Chondrocyte (in vitro differentiated cells): ENCODE measurements at places on chromosomes 12 and 14.

- DNase-seq, result no peak
These were observed 3.9 kb downstream of the NAV3 start for GRCh38 chr12:77834618-77835017.

- no peak for DNase-seq
These were observed 1.3 kb downstream of the KSR2 start for GRCh38 chr12:117967512-117967911.

- no peak for DNase-seq
These were observed 55.3 kb upstream of the STON2 start for GRCh38 chr14:81455390-81455789.

DNA sequence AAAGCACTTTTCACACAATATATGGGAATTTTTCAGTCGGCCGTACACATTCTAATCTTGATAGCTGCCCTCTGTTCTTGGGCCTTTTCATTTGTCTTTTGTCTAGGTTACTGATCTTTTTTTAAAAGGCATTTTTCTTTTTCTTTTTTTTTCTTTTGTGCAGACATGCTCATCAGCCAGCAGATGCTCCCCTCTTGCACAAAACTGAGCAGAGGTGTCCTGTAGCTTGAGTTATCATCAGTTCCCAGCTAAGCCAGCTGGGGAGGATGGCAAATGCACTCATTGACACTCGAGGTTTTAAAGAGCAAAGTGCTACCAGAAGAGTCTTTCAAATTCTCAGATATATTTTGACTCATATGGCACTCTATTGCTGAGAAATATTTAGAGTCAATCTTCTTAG is 913.9 kb upstream of the SEL1L start:
- DNase-seq, result no peak

- no peak for DNase-seq
These were observed 19.3 kb downstream of the SLC25A3 start for GRCh38 chr12:98612696-98613334.

- no peak for DNase-seq
These were observed 26.6 kb upstream of the PPFIBP1 start for GRCh38 chr12:27497446-27497845.

DNA sequence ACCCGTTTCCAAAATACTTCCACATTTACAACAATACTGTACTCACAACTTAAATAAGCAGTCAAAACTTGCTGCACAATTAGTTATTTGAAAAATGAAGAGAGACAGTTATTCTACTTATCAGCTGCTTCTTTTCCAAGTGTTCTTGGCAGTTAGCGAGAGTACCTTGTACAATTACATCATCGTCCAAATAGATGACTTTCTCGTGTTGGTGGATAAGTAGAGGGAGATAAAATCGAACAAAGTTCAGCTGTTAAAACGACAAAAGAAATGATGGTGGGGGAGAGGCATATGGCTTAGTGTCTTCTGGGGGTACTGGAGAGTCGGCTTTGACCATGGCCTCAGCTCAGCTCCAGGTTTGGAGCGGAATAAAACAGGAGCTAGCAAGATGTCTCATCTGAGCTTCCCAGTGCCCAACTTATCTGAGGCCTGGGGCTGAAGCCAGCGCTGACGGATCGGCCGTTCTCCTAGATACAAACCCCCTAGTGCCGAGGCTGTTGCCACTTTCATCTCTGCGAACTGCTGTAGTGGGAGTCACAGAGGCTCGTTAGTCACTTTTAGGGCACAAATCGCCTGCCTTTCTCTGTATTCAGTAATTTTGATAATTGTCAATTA is 31.7 kb downstream of the TDG start:
- no peak for DNase-seq

DNA sequence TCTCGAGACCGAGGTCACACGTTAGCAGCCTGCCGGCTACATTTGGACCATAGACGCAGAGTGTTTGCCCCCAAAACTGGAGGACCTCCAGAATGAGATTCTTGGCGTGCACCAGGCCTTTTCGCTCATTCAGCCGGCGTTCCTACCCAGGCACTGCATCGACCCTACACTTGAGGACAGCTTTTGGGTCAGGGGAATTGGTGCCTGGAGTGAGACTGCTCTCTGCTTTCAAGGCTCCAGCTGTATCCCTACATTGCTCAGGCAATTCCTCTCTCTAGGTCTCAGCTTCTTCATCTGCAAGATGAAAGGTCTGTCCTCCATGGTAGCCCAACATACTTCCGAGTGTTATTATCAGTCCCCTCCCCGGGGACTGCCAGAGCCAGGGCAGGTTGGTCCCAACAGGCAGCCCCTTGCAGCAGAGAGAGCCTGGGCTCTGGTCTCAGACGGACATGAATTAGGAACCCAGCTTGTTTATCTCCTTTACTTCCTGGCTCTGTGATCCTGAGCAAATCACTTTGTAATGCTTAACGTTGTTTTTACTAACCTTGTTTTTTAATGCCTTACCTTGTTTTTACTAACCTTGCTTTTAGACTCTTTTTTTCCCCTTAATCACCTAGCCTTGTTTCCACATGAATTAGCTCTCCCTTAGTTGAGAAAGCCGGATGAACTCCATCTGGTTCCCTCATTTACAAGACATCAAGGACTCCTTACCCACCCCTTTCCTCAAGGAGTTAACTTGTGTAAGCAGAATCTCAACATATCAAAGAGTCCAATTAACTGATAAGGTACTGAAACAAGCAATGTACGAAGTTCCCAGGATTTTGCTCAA is 892 bp downstream of the TCHP start:
- DNase-seq, result no peak

- DNase-seq, result no peak
These were observed 211.8 kb downstream of the ANO2 start for GRCh38 chr12:5733136-5733755.

DNA sequence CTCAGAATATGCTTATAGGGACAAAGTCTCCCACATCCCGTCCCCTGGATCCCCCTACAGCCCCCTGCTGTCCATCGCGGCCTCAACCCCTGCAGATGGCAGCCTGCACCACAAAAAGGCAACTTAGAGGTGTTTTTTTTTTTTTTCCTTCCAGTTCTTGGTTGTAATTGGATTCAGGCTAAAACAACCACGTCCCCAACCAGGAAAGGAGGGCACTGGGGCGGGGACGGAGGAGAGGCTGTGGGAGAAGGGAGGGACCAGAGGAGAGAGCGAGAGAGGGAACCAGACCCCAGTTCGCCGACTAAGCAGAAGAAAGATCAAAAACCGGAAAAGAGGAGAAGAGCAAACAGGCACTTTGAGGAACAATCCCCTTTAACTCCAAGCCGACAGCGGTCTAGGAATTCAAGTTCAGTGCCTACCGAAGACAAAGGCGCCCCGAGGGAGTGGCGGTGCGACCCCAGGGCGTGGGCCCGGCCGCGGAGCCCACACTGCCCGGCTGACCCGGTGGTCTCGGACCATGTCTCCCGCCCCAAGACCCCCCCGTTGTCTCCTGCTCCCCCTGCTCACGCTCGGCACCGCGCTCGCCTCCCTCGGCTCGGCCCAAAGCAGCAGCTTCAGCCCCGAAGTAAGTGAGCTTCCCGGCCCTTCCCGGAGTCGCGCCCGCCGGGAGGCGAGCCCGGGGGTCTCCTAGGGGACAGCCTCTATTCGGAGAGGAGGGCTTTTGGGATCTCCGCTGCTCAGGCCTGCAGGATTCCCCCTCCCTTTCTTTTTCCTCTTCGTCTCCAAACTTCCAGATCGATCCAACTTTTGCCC is at the start of gene MMP14:
Gene MMP14 (plus strand): TSS at position 285 of the 813 bp plus-strand sequence. CDS start 233 bp downstream, at position 518.
- DNase-seq, result no peak

- no peak for DNase-seq
These were observed 24.1 kb downstream of the EML1 start for GRCh38 chr14:99817331-99817730.

DNA sequence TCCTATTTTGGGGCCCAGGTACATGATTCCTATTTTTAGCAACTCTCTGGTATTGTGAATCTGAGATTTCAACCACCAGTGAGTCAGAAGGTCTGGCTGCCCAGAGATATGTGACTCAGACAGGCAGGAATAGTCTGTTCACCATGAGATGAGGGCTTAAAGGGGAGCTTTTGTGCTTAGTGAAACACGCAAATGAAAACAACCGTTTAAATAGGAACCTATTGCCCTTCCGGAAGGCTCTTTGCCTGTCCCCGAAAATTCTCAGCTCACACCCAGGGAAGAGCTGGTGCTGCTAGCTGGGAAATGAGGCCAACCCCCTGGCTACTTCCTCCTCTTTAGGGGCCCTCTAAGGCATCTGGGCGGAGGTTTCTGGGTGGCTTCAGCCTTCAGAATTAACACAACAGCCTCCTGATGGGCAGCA is 283.6 kb downstream of the CACNA1C start:
- DNase-seq, result no peak

- DNase-seq, result no peak
These were observed 352.7 kb downstream of the TMTC2 start for GRCh38 chr12:83039413-83039812.

DNA sequence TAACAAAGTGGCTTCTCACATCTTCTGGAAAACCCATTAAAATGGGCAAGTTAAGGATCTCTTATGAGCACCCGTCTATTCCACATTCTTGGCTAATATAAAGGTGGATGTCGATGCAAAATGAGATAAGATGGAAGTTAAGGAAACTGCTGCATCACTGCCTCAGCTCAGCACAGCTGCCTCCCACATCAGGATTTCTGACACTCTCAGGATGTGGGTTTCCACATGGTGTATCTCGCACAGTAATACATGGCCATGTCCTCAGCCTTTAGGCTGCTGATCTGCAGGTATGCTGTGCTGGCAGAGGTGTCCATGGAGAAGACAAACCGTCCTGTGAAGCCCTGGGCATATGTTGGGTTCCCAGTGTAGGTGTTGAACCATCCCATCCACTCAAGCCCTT is 1348.0 kb downstream of the TMEM121 start:
- no peak for DNase-seq

DNA sequence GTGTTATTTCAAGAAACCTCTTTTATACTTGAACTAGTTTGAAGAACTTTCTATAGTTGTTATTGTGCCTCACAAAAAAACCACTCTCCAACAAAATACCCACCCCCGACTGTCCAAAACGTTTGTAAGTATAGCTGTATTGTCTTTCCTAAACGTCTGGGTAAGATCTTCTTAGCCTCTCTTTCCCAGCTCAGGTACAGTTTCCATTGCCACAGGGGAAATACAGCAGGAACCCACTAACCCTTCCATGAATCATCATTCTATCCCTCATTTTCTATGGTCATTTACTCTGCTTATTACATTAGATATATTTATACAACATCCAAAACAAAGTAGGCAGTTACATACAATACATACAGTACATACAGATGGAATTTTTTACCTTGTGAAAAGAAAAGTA is 70.8 kb downstream of the ZFC3H1 start:
- DNase-seq, result no peak

DNA sequence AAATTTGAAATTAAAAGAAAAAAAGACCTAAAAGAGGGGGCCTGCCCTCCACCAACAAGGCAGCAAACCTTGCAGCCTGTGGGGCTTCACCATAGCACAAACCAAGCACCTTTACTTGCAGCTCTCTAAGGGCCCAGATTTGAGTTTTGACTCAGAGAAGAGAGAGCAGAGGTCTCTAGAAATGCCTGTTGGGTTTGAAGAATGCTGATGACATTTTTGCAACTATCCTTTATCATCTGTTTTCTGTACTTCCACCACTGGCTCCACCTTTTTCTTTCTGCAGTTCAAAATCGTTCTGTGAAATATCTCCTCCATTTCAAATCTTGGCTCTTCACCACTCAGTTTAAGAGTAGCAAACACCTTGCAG is 83.8 kb upstream of the HMGA2 start:
- no peak for DNase-seq

DNA sequence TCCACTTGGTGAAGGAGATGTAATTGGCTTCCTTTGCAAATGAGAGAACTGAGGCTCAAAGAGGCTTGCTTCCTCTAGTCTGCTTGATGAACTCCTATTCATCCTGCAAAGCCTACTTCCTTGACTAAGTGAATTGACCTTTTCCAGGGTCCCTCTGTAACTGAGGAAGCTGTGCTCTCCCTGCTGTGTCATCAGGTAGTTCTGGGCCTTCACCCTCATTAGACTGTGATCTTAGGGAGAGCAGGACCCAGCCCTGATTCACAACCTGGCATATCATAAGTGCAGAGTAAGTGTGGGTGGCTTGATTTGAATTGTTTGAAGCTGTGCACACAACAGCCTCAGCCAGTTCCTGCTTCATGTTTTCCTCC is 16.3 kb downstream of the ASB2 start:
- DNase-seq, result no peak

GRCh38 chr12:106369624-106370346 is 12.2 kb downstream of the POLR3B start:
- DNase-seq, result no peak

DNA sequence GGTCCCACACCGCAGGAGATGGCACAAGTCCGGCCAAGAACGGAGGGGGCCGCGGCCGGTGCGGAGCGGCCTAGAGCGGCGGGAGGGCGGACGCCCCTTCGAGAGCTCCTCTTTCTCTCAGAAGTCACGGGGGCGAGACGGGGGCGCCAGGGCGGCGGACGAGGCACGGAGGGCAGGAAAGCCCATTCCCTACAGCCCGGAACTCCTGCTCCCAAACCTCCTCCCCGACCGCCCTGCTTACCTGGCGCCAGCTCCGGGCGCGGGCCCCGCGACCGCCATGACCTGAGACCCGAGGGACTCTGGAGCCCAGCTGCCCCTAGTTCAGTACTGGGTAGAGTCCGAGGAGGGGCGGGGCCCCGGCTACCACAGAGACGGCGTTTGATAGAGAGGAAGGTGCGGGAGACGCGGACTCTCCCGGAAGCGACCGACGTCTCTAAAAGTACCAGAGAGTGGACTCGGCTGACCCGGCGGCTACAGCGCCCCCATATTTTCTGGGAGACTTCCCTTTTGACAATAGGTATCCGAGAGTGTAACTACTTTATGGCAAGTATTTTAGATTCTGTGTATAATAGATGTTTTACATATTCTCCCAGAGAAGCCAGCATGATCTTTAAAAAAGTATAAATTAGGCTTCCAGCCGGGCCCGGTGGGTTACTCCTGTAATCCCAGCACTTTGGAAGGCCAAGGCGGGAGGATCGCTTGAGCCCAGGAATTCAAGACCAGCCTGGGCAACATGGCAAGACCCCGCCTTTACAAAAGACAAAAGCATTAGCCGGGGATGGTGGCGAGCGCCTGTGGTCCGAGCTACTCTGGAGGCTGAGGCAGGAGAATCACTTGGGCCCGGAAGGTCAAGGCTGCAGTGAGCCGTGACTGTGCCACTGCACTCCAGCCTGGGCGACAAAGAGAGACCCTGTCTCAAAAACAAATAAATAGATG is at the start of gene ABCD4:
Gene ABCD4 (minus strand): TSS at position 301 of the 936 bp plus-strand sequence. CDS start 22 bp downstream, at position 279.
- peak; percentile 96 for DNase-seq

GRCh38 chr14:34374998-34375740 is 86.9 kb downstream of the SPTSSA start:
- DNase-seq, result no peak
